Astrocyte (in vitro differentiated cells and primary cell): ENCODE measurements at places on chromosomes 4 and X. TPM values are rescaled to one million over a fixed set of nuclear protein-coding genes. Genes with fewer than 3 reads are reported as not detected.
A peak's percentile ranks its signal among the peaks of the same experiment; 100 is the strongest.

DKK2 gene
- 2.1 and 3.3 TPM in 2 replicates for total RNA-seq

- peaks cover 22% of the 10 kb centered on the region for H3K4me1 ChIP-seq
- H3K36me3 ChIP-seq = no peaks in the 10 kb centered on the region
- H3K4me3 ChIP-seq = no peak overlapping the region
- no peak overlapping the region for H3K27ac ChIP-seq
- peaks cover 2% of the 10 kb centered on the region for H3K27me3 ChIP-seq
Observed at GRCh38 chr4:8182858-8183725, 16.0 kb upstream of the SH3TC1 start.

DNA sequence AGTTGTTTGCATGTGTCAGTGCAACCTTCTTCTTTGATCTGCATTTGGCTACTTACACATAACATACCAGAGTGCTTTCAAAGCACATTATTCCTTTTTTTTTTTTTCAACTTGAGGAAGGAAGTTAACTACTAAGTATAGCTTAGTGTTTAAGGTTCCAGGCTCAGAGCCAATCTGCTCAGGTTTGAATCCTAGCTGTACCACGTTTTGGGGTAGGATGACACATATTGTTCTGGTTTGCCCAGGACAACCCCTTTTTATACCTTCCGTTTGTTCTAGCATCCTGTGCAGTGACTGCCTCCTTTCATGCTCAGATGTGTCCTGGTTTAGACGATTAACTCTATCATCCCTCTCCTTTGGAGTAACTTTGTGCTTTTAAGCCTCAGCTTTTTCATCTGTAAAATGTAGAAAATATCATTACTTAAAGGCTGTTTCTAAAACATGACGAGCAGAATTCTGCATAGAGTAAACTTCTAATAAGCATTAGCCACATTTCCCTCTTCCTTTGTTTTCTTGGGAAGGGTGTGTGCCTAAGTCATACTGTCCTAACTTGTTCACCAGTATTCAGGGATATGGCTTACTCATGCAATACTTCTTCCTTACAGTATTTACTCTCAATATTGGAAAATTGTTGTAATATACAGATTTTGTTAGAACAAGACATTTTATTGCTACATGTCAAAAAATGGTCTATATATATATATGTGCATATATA is 281.3 kb downstream of the C4orf33 start:
- no peak overlapping the region for H3K27ac ChIP-seq
- no peak for DNase-seq
- no peaks in the 10 kb centered on the region for H3K4me1 ChIP-seq
- H3K36me3 ChIP-seq = no peaks in the 10 kb centered on the region

DNA sequence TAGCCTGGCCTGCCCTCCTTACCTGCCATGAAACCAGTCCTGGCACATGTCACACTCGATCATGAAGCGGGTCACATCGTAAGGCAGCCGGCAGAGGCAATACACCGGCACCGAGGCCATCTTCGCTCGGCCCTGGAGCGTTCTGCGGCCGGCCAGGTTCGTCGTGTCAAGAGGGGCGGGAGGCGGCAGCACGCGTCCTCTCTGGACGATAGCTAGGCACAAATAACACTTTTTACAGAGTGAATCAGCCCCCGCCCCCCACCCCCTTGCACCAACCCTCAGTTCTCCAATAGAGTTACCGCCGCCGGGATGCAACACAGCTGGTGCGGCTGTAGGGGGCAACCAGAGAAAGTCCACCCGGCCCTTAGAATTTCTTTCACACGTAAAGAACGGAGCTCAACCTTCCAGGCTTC is 1.7 kb downstream of the PHF8 start:
- H3K4me1 ChIP-seq = peaks cover 4% of the 10 kb centered on the region
- peak overlapping the region; percentile 60 for H3K4me3 ChIP-seq
- no peaks in the 10 kb centered on the region for H3K27me3 ChIP-seq
- peaks cover 3% of the 10 kb centered on the region for H3K36me3 ChIP-seq
- no peak overlapping the region for H3K27ac ChIP-seq

GRCh38 chr4:138275963-138276621 is 33.9 kb upstream of the SLC7A11 start:
- H3K27me3 ChIP-seq = no peaks in the 10 kb centered on the region
- no peaks in the 10 kb centered on the region for H3K36me3 ChIP-seq
- H3K27ac ChIP-seq = peak overlapping the region; percentile 72

DUSP9 gene
- total RNA-seq = 0.20 and 0.36 TPM in 2 replicates

GRCh38 chr4:15238720-15239119 is 189.1 kb upstream of the C1QTNF7 start:
- H3K4me1 ChIP-seq = peaks cover 32% of the 10 kb centered on the region
- H3K27me3 ChIP-seq = peaks cover 4% of the 10 kb centered on the region
- H3K4me3 ChIP-seq = no peak overlapping the region

STIM2 gene
- total RNA-seq = 17.8 and 18.4 TPM in 2 replicates

LANCL3 gene
- 0.22 and 0.36 TPM in 2 replicates for total RNA-seq

- no peak for DNase-seq
- no peak overlapping the region for H3K4me3 ChIP-seq
- no peaks in the 10 kb centered on the region for H3K27me3 ChIP-seq
- H3K36me3 ChIP-seq = no peaks in the 10 kb centered on the region
Observed at GRCh38 chr4:153401501-153401900, 57.0 kb downstream of the MND1 start.

PRRG1 gene
- total RNA-seq = 33.0 and 33.7 TPM in 2 replicates

UGT2B15 gene
- not detected in 2 replicates for total RNA-seq

ARMCX5 gene
- 8.1 and 9.6 TPM in 2 replicates for total RNA-seq

DNA sequence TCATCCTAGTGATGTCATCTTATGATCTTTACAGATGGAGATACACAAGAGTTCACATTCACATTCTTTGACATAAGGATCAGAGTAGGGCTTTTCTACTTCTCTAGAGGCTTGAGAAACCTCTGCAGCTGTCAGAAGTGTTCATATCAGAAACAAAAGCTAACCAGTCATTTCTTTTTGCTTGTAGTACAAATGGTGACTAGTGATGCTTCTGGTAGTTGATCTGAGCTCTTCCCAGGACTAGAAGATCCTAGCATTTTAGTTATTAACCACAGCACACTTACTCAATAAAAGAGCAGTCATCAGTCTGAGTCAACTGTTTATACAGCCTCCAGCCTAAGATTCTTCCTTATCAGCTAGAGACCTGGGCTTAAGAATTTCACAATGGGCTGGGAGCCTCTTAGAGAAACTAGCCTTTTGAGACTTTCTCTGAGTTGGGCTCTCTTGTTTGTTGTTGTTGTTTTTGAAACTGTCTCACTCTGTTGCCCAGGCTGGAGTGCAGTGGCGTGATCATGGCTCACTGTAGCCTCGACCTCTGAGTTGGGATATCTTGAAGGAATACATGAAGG is 84.1 kb downstream of the TMEM164 start:
- H3K36me3 ChIP-seq = no peaks in the 10 kb centered on the region
- peak overlapping the region; percentile 29 for H3K4me3 ChIP-seq
- DNase-seq = peak; percentile 94
- peak overlapping the region; percentile 99 for H3K27ac ChIP-seq
- peaks cover 28% of the 10 kb centered on the region for H3K4me1 ChIP-seq

- H3K4me3 ChIP-seq = no peak overlapping the region
- H3K4me1 ChIP-seq = no peaks in the 10 kb centered on the region
Observed at GRCh38 chr4:147327322-147327721, 153.6 kb upstream of the EDNRA start.

- no peak for DNase-seq
- H3K4me3 ChIP-seq = no peak overlapping the region
- H3K4me1 ChIP-seq = no peaks in the 10 kb centered on the region
Observed at GRCh38 chr4:59195839-59196238, 2004.3 kb upstream of the ADGRL3 start.

DNA sequence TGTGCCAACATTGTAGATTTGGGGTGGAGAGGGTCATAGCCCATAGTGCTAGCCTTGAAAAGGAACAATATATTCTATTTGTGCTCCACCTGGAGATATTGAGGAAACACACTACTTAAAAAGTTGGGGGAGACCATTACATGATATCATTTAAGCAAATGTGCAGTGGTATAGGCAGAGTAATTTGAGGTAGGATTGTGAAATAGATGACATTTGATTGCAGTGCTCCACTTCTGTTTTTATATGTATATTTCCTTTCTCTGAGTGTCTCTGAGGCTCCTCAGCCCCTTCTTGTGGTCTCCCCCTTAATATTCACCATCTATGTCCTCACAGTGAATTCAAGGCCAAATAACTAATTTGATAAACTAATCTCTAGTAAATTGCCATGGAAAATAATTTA is 85.6 kb upstream of the NMU start:
- H3K36me3 ChIP-seq = no peaks in the 10 kb centered on the region
- H3K4me1 ChIP-seq = no peaks in the 10 kb centered on the region
- no peak for DNase-seq
- H3K4me3 ChIP-seq = no peak overlapping the region

DNA sequence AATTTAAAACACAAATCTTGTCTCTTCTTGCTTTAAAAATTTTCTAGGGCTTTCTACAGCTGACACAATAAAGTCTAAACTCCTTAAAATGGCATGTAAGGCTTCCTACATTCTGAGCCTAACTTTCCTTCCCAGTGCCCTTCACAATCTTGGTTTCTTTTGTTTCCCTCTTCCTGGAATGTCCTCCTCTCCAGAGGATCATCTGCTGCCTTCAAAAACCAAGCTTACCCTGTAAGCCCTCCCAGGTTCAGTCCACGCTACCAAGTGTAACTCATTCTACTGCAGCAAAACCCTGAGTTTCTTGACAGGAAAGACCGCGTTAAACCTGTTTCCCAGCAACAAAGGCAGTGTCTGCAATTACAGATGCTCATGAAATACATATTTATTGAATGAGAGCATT is 91.3 kb downstream of the SHISA3 start:
- no peak overlapping the region for H3K4me3 ChIP-seq
- H3K27me3 ChIP-seq = no peaks in the 10 kb centered on the region
- no peaks in the 10 kb centered on the region for H3K4me1 ChIP-seq
- no peak overlapping the region for H3K27ac ChIP-seq
- no peaks in the 10 kb centered on the region for H3K36me3 ChIP-seq

GRCh38 chr4:4394644-4395043 is 7.7 kb downstream of the NSG1 start:
- H3K4me1 ChIP-seq = peaks cover 4% of the 10 kb centered on the region
- no peak overlapping the region for H3K27ac ChIP-seq
- DNase-seq = peak; percentile 54
- peaks cover 25% of the 10 kb centered on the region for H3K27me3 ChIP-seq

DNA sequence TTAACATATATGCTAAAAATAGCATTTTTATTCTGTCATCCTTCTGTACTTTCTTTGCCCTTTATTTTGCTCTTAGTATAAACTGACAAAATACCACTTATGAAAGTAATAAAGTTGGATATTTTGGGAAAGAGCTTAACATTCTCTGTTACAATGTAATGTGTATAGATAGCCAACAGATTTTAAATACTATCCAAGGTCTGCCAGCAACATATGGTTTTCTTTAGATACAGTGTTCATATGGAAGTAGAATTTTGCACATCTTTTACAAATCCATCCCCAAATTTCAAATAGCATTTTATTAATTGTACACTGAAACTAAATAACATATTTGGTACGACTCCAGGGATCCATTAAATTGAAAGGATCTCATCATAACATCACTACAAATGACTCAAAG is 268.6 kb upstream of the PCDH18 start:
- no peak overlapping the region for H3K27ac ChIP-seq
- no peak overlapping the region for H3K4me3 ChIP-seq
- H3K36me3 ChIP-seq = no peaks in the 10 kb centered on the region
- no peaks in the 10 kb centered on the region for H3K27me3 ChIP-seq
- no peaks in the 10 kb centered on the region for H3K4me1 ChIP-seq

GPR34 gene
- not detected in 2 replicates for total RNA-seq

- H3K27ac ChIP-seq = no peak overlapping the region
- H3K4me3 ChIP-seq = no peak overlapping the region
- H3K27me3 ChIP-seq = peaks cover 5% of the 10 kb centered on the region
- DNase-seq = no peak
Observed at GRCh38 chrX:40459571-40460158, 121.1 kb upstream of the ATP6AP2 start.

DNA sequence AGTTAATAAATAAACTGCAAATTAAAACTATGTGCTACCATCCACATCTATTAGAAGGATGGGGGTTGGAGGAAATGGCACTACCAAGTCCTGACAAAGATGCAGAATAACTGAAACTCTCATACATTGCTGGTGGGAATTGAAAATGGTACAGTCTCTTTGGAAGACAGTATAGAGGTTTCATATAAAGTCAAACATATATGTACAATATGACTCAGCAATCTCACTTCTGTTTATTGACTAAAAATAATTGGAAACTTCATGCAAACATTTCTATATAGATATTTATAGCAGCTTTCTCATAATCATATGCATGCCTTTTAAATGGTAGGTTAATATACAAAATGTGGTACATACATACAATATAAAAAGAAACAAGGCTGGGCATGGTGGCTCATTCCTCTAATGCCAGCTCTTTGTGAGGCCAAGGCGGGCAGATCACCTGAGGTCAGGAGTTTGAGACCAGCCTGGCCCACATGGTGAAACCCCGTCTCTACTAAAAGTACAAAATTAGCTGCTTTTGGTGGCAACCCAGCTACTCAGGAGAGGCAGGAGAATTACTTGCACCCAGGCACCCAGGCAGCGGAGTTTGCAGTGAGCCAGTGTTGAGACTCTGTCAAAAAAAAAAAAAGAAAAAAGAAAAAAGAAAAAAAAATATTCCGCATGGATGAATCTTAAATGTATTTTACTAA is 225.0 kb upstream of the CXXC4 start:
- no peak for DNase-seq
- no peaks in the 10 kb centered on the region for H3K36me3 ChIP-seq
- H3K4me3 ChIP-seq = no peak overlapping the region
- no peak overlapping the region for H3K27ac ChIP-seq
- no peaks in the 10 kb centered on the region for H3K27me3 ChIP-seq

- H3K27me3 ChIP-seq = no peaks in the 10 kb centered on the region
- peaks cover 9% of the 10 kb centered on the region for H3K4me1 ChIP-seq
- H3K36me3 ChIP-seq = peaks cover 3% of the 10 kb centered on the region
Observed at GRCh38 chr4:173334891-173335752, 964 bp upstream of the HMGB2 start.

DNA sequence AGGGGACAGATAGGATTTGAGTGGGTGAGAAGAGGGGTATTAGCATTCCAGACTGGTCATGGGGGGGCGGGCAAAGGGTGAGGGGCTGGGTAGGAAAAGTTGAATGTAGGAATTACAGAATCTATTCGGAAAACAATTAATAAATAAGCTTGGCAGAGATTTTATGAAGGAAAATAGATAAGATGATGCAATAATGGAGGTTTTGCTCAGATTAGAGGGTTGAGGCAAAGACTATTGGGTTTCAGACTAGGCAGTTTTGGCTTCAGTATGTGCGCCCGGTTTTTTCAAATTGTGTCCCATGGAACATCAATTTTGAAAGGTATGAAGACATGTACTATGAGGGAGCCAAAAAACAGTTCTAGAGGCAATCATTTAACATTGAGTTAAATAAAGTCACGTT is 410.6 kb downstream of the SPRY1 start:
- no peaks in the 10 kb centered on the region for H3K27me3 ChIP-seq
- H3K27ac ChIP-seq = no peak overlapping the region
- no peak overlapping the region for H3K4me3 ChIP-seq

- H3K4me3 ChIP-seq = peak overlapping the region; percentile 74
- peak overlapping the region; percentile 86 for H3K27ac ChIP-seq
- peak; percentile 87 for DNase-seq
- H3K36me3 ChIP-seq = no peaks in the 10 kb centered on the region
- H3K27me3 ChIP-seq = no peaks in the 10 kb centered on the region
Observed at GRCh38 chr4:139177869-139178619, 1.0 kb upstream of the ELF2 start.

- peaks cover 6% of the 10 kb centered on the region for H3K36me3 ChIP-seq
- H3K4me1 ChIP-seq = no peaks in the 10 kb centered on the region
- H3K27ac ChIP-seq = no peak overlapping the region
- DNase-seq = no peak
- H3K27me3 ChIP-seq = no peaks in the 10 kb centered on the region
Observed at GRCh38 chrX:45110494-45110893, 90.2 kb downstream of the DIPK2B start.

- no peak overlapping the region for H3K27ac ChIP-seq
- H3K27me3 ChIP-seq = no peaks in the 10 kb centered on the region
- no peaks in the 10 kb centered on the region for H3K36me3 ChIP-seq
Observed at GRCh38 chrX:123493857-123494256, 239.0 kb downstream of the THOC2 start.

RADX gene
- total RNA-seq = 3.0 and 3.9 TPM in 2 replicates
